Activated CD8-positive, alpha-beta memory T cell treated with anti-CD3 and anti-CD28 coated beads, Interleukin-2, amount 50 U/mL, for 48 hours (primary cell): ENCODE measurements at places on chromosomes 7 and 10.
A peak's percentile ranks its signal among the peaks of the same experiment; 100 is the strongest.

DNA sequence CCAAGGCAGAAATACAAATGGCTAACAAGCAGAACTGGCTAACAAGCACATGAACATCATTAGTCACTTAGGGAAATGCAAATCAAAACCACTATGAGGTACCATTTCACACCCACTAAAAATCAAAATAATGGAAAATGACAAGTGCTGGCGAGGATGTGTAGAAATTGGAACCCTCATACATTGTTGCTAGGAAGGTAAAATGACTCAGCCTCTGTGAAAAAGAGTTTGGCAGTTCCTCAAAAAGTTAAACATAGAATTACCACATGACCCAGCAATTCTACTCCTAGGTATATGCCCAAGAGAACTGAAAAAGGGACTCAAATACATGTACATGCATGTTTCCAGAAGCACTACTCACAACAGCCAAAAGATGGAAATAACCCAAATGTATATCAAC is 52.8 kb upstream of the ANAPC16 start:
- DNase-seq, result no peak

GRCh38 chr10:80460399-80461207 is 6.5 kb downstream of the TSPAN14 start:
- DNase-seq, result no peak

DNA sequence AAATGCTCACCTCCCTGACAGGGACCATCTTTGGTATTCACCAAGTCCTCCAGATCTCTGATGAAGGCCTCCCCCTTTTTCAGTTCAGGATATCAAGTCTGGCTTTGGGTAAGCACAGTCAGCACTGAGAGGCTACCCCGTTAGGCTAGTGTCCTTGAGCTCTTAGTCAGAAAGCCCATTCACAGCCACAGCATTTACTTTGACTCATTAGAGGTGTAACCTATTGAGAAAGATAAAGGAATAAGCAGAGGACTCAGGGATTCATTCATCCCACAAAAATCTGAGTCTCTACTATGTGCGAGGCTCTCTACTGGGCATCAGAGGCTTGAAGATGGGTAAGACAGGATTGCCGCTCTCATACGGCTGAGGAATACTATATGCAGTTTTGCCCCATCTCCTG is 14.0 kb upstream of the RAMP3 start:
- no peak for DNase-seq

- no peak for DNase-seq
These were observed 92.2 kb upstream of the EFCAB10 start for GRCh38 chr7:105673367-105674084.

DNA sequence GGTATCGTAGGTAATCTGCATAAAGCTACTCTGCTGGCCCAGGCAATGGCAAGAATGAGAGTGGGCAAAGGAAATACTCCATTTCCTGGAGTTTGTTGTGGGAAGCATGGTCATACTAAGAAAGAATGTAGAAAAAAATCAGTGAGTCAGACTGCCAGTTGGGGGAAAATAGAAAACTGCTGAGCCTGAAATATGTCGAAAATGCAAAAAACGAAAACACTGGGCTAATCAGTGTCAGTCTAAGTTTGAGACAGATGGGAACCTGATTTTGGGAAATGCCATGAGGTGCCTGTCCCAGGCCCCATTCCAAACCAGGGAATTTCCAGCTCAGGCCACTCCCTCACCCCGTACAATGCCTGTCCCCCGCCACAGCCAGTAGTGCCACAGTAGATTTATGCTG is 150.0 kb downstream of the ZNF33B start:
- no peak for DNase-seq

DNA sequence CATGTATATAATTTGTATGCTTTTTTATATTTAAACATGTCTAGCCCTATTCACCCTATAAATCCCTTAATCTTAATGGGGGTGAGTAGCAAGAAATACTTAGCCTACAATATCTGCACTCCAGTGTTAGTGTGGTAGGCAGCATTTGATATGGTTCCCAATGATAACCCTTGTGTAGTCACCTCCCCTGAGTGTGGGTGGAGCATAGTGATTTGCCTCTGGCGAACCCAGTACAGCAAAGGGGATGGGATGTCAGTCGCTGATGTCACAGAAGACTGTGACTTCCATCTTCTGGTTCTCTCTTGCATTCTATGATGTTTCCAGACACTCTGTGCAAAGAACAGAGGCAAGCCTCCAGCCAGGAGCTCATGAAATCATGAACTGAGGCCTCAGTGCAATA is 211.2 kb downstream of the CRPPA start:
- DNase-seq, result no peak

- DNase-seq, result no peak
These were observed 109.9 kb downstream of the SORCS1 start for GRCh38 chr10:107054469-107055156.

GRCh38 chr7:926061-927030 is 28.1 kb downstream of the ADAP1 start:
- peak; percentile 56 for DNase-seq

DNA sequence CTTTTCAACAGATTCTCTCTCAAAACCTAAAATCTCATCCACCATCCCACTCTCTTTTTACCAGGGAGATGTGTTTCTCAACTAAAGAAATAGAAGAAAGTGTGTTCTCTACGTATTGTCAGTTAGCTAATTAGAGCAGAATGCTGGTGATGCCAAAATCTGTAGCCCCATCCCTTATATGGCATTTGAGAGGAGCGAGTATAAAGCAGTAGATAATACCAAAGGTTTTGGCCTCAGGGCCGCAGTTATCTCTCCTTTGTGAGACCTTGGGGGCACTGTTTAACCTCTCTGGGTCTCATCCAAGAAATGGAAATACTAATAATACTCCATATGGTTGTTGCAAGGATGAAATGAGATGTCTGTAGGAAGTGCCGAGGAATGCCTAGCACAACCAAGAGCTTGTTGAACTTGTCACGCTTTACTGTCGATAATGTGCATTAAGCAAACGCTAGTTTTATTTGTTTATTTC is 456 bp upstream of the DLD start:
- DNase-seq, result no peak

DNA sequence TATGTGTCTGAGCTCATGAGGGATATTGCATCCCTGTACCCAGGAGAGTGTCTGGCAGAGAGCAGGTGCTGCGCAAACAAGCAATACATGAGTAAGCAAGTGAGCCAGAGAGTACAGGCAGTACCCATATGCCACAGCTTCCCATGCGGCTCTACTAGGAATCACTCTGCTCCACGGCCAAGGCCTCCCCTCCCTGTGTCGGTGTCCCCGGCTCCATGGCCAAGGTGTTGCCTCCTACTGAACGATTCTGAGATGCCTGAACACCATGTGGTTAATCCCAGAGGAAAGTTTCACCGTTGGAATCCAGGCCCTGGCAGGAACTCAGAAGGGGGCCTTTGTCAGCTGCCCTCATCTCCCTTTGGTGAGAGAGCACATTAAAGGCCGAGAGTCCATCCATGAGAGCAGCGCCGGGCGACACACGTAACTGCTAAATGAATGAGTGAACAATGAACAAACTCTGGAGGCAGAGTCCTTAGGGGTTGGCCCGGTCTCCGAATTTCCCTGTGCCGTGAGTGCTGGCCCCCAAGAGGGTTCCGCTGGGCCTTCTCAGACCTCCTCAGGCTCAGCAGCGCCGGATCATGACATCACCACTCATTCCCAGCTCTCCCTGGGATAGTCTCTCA is 136.0 kb upstream of the FAM20C start:
- DNase-seq, result no peak

- DNase-seq, result peak; percentile 33
These were observed 76.5 kb upstream of the DDC start for GRCh38 chr7:50641442-50642405.

GRCh38 chr10:70403483-70404035 is 386 bp upstream of the EIF4EBP2 start:
- no peak for DNase-seq
